ENCODE measurements at places on chromosomes 16 and 17.

DNA sequence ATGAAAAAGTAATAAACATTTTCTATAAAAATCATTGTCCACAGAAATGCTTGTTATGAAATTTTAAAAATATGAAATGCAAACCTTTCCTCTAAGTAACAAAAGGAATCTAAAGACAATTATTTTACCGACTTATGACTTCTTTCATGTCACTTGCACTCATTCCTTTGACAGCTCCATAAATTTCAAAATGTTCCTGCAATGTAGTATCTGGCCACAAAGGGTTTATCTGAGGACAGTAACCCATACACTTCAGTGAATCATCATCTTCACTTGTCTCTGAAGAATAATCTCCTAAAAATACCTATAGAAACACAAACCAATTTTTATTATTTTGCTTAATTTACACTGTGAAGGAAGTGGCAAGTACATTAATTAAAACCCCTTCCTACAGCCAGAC, 25.6 kb upstream of the ABCA10 start:
- no peak for DNase-seq

DNA sequence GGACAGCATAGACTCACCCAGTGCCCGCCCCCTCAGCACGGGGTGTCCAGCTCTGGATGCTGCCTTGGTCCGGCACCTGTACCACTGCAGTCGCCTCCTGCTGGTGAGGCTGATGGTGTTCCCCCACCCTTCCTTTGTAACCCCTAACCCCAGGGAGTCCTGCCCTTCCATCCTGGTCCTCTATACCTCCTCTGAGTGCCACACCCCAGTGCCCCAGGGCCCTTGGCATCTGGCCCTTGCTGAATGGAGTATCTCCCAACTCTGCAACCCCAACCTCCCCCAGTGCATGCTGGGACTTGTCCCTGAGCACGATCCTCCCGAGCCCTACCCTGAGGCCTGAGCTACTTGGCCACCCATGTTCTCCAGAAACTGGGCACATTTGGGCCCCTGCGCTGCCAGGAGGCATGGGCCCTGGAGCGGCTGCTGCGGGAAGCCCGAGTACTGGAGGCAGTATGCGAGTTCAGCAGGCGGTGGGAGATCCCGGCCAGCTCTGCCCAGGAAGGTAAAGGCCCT, 15.8 kb downstream of the RIPOR1 start:
- no peak for DNase-seq

- no peak for DNase-seq
Observed at GRCh38 chr16:52466994-52467393, 79.9 kb downstream of the TOX3 start.

DNA sequence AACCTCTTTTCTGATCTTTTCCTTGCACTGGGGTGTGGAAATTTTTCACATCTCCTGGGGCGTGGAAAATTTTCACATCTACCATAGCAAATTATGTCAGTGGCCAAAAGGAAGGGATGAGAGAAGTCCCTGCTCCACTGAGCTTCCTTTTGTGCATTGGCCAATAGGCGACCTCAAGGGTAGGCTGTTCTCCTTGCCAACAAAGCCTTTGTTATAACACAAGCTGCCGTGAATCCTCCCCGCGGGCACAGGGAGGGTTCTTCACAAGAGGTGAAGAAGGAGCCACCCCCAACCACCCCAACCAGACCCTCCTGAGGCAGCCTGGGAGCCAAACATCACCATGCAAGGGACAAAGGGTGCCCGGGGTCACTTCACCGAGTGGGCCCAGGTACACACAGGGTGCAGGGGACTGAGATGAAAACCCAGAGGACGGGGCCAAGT, 6.5 kb downstream of the SLC5A11 start:
- no peak for DNase-seq

- DNase-seq = no peak
Observed at GRCh38 chr17:12421077-12421476, 244.6 kb upstream of the MYOCD start.

DNA sequence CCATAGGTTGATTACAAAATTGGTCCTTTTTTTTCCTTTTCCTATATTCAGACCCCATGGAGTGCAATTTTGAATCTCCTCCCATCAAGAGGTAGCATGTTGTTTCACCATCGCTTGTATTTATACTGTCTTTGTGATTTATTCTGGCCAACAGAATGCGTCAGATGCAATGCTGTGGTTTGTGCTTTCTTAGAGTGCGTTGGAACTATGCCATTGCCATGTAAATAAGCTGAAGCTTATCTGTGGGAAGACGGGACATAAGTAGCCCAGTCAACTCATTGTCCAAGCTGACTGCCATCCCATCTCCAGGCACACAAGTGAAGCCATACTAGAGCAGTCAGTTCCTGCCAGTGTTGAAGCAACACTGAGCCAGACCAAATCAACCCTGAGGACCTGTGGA, 1339.3 kb upstream of the GOT2 start:
- no peak for DNase-seq

DNA sequence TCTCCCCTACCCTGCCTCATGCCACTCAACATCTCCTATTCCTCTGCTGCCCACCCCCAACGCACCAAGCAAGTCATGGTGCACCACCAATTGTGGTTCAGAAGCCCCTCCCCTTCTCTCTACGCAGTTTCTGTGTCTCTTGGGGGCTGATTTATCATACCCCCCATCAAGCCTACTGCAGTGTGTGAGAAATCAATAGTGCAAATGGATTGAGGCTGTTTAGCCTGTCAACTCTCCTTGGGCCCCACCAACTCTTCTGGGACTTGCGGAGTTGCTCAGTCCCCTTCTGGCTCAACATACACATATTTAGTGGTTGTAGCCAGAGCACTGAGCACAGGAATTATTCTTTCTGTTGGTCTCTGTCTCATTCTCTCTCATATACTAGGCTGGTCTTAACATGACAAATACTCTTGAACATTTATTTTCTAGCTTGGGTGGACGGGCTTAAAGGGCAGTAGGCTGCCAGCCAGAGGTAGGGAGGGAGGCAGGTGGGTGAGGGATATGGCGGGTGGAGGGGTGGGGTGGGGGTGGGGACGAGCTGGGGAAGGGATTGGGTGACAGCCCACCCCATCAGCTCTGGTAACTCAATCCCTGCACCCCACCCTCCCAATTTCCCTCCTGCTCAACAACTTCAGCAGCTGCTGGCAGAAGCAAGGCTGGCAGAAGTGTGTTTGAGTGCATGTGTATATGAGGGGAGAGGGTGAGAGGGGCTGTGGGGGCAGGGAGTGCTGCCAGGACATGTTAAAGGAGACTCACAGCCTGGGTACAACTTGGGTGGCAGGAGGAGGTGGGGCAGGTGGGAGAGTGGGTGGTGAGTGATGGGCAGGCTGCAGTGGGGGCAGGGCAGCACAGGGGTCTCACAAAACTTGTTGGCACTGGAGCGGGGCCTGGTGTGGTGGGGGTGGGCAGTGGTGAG, 4.9 kb downstream of the RARA start:
- DNase-seq = no peak

DNA sequence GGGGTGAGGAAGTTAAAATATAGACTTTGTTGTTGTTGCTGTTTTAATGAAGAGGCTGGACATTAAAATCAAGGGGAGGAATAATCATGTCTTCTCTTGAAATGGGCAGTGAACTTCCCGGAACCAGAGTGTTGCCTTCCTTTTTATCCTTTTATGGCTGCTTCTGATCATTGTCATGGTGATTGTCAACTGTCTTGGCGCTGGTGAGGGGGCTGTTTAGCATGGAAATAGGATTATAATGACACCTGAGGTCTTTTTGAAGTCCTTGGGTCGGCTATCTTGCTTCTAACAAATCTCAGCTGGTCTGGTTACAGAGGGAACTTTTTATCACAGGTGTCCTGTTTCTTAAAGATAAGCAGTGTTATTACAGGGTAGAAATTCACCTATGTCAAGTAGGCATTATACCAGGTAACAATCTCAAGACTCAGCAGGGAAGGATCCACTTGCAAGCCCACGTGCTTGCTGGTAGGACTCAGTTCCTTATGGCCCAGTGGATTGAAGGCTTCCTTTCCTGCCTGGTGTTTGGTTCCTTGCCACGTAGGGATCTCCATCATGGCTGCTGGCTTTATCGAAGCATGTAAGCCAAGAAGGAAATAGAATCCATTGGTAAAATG, 349.3 kb downstream of the WWOX start:
- DNase-seq = no peak

DNA sequence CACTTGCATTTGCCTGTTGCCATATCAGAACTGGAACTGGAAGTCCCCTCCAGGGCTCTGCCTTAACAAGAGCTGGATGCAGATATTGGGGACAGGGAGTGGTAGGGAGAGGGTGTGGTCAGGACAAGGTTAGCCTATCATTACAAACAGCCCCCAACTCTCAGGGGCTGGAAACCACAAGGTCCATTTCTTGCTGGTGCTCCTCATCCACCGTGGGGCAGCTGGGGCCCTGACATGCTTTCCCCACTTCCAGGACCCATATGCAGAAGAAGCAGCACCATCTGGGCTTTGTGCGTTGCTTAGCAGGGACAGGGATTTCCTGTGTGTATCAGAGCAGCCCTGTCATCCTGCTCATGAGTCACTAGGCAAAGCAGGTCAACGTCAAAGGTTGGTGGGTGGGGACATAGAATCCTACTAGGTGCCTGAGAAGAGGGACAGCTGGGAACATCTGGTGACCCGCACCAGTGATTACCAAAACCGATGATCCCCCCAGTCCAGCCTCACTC, 26.9 kb downstream of the RGS9 start:
- peak; percentile 48 for DNase-seq

- peak; percentile 65 for DNase-seq
Observed at GRCh38 chr17:81241648-81242420, 2.7 kb downstream of the NDUFAF8 start.

DNA sequence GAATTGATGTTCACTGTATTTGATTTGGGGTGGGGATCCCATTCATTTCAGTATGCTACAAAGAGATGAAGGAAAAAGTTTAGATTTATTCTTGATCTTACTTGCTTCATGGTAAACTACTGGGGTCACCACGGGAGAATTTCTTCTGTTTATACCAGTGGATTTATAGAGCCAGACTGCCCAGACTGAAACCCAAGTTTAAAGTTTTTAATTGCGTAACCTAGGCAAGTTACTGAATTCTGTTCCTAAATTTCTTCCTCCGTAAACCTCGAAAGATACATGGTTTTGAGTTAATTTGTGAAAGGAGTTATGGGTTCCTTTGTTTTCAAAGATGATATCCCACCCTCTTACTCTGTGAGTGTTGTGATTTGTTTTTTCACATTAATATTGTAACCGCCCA, 26.4 kb downstream of the PIGL start:
- no peak for DNase-seq

GRCh38 chr17:41547921-41548843, 20.1 kb upstream of the KRT19 start:
- DNase-seq = no peak

DNA sequence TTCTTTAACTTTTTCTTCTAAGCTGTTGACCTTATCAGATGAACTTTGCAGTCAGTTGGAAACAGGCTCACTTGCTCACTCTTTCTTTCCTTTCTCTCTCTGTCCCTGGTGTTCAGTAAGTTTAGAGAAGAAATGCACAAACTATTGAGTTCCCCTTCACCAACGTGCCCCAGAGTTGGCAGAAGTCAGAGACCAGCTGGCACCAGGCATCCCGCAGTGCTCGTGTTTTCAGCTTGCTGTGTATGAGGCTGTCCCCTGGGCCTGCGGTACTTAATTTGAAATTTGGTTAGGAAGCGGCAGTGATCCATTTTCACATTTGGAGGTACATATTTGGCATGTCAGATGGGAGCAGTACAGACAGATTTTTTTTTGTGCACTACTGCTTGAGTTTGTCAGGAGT, 258.6 kb downstream of the SNX29 start:
- no peak for DNase-seq

DNA sequence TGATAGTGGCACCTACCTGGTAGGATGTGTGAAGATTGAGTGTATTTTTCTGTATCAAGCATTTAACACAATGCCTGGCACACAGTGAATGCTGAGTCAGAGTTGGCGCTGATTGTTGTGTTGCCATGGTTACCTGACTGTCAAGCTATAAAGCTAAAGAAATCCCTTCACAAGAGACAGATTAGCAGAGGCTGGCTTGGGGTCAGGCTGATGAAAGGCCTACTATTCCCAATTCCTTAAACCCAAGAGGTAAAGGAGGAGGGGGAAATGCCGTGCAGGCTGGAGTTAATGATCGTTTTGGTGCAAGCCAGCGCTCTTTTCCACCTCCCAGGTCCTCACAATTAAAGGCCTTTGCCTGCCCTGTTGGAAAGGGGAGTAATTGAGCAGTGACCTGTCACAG, 5.9 kb downstream of the CLEC19A start:
- no peak for DNase-seq

DNA sequence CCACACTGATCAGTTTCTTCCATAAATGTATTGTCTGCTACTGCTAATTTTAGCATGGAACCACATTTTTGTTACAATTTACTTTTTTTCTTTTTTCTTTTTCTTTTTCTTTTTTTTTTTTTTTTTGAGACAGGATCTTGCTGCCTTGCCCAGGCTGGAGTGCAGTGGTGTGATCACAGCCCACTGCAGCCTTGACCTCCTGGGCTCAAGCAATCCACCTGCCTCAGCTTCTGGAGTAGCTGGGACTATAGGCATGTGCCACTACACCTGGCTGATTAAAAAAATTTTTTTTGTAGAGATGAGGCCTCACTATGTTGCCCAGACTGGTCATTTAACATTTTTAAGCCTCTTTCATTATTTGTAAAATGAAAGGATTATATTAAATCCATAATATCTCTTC, 19.1 kb downstream of the ZPBP2 start:
- DNase-seq = no peak

- DNase-seq = peak; percentile 53
Observed at GRCh38 chr17:17416007-17416399, 60.8 kb upstream of the MED9 start.

DNA sequence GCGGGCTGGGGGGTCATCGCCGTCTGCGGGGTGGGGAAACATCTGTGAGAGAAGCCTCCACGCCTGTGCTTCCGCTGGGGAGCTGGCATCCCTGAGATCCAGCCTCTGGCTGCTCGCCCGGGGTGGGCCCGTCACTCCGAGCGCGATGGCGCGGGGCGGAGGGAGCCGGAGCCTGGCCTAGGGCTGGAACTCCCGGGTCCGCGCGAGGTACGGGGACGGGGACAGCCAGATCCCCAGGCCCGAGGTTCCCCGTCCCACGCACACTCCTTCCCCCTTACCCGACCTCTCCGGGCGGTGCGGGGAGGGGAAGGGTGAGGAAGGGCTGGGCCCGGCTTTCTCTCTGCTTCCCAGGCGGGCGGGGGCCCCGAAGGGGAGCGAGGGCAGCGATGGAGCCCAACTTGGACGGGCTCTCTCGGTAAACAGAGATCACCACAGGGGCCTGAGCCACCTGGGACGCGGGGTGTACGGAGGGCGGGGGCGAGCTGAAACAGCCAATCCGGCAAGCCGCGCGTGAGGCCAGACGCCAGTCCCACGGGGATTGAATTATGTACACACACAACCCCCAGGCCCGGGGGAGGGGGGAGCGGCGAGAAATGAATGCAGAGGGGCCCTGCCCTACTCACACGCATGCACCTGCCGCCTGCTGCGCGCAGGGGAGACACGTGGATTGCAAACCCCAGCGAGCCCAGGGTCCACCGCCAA, at the start of gene SLC16A11:
Gene SLC16A11, minus strand, starts transcription at position 596 of the 702 bp plus-strand sequence. Its CDS starts 579 bp downstream, at position 17.
- peak; percentile 67 for DNase-seq

GRCh38 chr17:14019186-14019956, 49.9 kb upstream of the COX10 start:
- DNase-seq = no peak
